T-cell (primary cell): ENCODE measurements at places on chromosomes 2 and 18. TPM values are rescaled to one million over a fixed set of nuclear protein-coding genes. Genes with fewer than 3 reads are reported as not detected.

DNA sequence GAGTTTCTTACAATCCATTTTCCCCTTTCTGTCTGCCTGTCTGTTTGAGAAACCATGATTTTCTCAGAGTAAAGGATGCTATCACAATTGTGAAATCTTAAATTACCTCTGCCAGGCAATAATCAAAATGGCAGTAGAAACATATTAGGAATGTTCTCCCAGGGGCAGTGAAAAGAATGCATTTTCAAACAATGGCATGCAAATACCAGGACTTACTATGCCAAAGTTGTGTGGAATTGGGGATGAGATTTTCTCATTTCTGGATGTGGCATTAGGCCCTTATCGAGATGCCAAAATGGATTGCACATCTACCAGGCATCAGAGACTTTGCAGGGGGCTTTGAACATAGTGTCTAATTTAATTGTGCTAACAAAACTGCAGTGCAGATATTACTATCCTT is 821.4 kb downstream of the RNF144A start:
- DNase-seq: no peak

DNA sequence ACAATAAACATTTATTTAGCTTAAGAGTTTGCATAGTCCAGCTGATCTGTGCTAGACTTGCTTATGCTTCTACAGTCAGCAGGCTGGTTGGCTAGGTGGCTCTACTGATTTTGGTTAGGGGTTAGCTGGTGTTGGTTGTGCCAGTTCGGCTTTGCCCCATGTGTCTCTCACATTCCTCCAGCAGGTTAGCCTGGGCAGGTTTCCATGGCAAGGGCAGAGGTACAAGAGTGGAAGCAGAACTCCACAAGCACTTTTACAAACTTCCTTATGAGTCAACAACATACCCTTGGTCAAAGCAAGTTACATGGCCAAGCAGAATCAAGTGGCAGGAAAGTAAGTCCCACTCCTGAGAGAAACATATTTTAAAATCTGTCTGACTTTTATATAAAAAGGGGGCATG is 82.3 kb downstream of the SS18 start:
- no peak for DNase-seq

DNA sequence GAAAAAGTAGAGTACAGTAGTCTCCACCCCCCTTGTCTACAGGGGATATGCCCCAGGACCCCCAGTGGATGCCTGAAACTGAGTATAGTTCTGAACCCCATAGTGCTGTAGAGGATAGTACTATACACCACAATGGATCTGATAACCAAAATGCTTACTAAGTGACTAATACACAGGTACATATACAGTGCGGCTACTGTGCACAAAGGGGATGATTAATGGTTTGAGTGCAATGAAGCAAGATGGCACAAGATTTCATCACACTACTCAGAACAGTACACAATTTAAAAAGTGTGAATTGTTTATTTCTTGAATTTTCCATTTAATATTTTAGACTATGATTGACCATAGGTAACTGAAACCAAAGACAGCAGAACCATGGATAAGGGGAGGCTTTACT is 446.9 kb upstream of the NRP2 start:
- no peak for DNase-seq

- DNase-seq: no peak
Observed at GRCh38 chr18:9661564-9661963, 46.5 kb upstream of the RAB31 start.

DNA sequence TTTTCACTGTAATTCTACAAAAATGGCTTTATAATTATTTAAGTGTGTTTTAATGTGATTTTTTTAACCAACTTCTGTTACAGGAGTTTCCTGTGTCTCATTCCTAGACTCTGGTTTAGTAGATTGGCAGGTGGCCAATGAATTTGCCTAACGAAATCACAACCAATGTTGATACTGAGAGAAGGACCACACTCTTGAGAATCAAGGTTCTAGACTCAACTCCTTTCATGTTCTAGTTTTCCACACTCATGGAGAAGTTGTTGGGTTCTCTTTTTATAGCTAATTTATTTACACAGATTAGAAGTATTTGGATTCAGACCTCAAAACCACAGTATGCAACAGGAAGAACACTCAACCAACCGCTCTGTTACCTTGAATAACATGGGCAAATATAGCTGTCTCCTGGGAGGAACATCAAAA is 22.6 kb upstream of the USP34 start:
- DNase-seq: no peak

DNA sequence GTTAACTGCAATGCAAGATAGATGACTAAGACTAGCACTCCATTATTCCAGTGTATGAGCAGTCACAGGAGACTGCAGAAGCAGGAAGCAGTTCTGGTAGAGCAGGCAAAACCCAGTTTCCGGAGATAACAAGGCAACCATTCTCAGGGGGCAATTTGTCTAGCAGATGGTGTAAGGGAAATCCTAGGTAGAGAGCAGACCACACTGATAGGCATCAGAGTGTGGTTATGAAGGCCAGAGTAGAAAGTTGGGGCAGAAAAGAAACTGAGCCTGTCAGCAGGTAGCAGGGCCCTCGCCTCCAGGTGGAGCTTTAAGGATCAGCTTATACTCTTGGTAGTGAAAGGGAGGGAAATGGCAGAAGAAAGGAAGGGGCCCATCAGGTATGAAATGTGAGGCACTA is 164.4 kb downstream of the PDE11A start:
- DNase-seq: no peak

DNA sequence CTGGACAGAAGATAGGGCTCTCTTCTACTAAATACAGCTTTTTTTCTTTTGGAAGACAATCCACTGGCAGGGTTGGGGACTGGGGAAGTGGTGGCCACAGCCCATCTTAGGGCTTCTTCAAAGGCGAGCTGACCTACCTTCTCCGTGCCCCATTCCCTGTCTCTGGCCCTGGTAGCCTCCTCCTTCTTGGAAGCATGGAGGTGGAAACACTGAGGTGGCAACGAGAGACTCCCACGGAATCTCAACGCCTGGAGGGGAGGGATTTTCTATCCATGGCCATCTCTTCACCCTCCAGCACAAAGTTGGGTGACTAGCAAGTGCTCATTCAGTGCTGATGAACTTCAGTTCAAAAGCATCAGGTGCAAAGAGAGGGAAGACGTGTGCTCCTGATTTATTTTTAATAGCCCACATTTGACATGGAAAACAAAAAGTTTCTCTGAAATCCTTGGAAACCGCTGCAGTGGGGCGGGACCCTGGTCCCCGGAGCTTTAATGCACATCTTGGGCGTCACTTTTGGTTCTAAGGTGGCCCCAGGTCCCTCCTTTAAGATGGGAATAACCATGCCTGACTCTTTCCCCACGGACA is 633 bp upstream of the ARMC9 start:
- DNase-seq: no peak

The SULT1C2 gene
- not detected for total RNA-seq

The MSTN gene
- not detected for total RNA-seq

The INHBB gene
- total RNA-seq: not detected

The RGPD4 gene
- total RNA-seq: not detected

The HMSD gene
- total RNA-seq: 0.53 TPM
